ENCODE measurements at places on chromosomes 1 and 21.

DNA sequence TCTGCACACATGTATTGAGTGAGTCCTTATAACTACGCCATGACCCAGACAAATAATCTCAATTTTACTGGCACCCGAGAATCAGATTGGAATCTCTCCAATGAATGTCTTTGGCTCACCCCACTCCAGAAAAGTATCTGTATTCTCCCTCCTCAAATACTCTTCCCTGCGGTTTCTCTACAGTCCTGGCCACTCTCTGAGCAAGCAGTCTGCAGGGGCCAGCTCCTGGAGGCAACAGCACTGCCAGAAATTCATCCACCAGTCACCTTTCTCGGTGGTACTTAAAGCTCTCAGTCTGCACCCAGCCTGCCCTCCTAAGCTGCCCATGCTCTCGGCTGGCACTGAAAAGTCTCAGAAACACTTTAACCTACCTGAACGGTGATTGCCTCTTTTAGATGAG is 16.1 kb upstream of the LYST start:
- no peak for DNase-seq

DNA sequence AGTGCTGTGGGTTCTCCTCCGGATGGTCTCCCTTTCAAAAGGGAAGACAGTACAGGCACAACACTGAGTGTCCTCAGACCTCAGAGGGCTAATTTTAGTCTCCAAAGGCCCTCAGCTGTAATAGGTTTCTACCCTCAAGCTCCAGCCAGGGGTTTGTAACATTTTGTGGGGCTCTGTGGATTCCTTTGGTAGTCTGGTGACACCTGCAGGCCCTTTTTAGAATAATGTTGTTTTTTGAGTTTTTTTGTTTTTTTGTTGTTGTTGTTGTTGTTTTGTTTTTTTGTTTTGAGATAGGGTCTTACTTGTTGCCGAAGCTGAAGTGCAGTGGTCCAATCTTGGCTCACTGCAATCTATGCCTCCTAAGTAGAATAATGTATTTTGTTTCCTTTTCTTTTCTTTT is 15.0 kb upstream of the TMEM201 start:
- DNase-seq: no peak

GRCh38 chr1:79839882-79840281 is 833.4 kb upstream of the ADGRL4 start:
- DNase-seq: no peak

DNA sequence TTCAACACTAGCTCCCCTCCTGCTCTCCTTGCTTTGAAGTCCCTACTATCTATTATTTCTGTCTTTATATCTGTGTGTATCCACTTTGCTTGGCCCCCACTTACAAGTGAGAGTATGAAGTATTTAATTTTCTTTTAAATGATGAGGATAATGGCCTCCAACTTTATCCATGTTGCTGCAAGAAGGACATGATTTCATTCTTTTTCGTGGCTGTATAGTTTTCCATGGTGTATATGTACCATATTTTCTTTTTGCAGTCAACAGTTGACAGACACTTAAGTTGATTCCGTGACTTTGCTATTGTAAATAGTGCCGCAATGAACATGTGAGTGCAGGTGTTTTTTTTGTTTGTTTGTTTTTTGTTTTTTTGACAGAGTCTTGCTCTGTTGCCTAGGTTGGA is 365.6 kb downstream of the ZP4 start:
- no peak for DNase-seq

DNA sequence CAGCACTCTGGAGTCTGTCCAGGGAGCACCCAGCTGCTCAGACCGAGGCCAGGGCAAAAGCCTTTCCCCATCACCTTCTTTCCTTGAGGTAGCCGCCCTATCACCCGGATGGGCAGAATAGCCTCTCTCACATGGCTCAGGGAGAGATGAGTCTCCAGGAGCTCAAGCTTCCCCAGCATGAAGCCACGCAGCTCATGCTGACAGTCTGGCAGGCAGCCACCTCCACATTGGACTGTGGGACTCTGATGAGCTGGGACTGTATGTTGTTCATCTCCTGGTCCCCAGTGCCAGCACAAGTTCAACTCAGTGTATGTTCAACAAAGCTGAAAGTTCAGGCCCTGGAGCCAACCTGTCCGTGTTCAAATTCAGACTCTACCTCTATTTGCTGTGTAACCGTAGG is 75.2 kb upstream of the ZC3H12A start:
- no peak for DNase-seq

GRCh38 chr1:67947114-67947513 is 103.3 kb downstream of the DIRAS3 start:
- DNase-seq: no peak

- no peak for DNase-seq
Measured at GRCh38 chr1:220342853-220343252, 70.6 kb upstream of the RAB3GAP2 start.

DNA sequence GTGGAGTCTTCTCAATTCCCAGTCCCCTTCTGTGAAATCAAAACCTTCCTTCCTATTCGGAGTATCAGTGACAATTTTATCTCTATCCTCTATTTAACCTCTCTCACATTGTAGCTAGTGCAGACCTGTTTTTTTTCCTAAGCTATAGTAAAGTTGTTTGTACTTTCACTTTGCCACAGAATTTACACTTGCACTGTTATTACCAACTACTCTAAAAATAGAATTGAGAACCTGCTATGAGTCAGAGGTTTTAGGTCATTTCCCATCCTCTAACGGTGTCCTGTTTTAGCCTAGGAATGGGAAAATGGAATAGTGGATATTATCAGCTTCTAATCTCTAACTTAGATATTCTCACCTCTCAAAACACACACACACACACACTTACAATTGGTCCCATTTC is 862.7 kb downstream of the NCAM2 start:
- DNase-seq: no peak

DNA sequence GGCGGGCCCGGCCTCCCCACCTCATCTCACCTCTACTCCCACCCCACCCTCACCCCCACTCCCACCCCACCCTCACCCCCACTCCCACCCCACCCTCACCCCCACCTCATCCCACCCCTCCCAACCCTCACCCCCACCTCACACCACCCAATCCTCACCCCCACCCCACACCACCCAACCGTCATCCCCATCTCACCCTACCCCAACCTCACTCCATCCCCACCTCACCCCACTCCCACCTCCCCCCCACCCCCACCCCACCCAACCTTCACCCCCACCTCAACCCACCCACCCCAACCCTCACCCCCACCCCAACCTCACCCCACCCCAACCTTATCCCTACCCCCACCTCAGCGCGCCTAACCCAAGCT is 13.4 kb downstream of the A3GALT2 start:
- DNase-seq: no peak

DNA sequence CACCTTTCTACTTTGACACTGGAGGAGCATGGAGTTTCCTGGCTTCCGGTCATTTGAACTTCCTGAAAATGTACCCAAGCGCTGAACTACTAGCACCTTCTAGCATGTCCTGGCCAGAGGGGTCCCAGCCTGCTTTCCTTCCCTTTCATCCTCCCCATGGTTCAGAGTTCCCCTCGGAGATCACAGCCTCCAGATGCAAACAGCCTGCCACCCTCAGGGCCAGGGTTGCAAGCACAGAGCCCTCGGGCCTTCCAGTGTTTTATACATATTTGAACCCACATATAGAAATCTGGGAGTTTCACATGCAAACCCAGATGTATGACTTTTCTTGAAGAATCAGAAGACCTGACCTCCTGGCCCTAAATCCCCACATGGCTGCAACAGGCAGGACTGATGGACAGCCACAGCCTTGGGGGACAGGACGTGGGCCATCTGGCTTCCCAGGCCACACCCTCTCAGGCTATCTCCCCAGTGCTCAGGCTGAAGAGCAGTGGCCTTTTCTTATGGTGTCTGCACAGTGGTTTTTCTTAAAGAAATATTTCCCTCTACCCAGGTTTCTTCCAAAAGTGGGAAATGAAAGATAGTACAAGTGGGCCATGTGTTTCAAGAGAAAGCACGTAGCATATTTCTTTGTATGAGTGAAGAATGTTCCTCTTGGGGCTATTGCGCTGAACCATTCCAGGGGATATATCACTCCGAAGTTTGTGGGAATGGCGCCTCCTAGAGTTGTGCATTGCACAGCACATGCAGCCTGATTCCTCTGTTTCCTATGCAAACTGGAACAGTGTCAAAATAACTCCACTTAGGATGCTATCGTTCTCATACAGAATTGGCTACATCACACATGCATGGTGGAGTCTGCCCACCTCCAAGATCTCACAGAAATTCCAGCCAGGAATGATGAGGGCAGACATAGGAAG is 232.0 kb upstream of the VAMP3 start:
- no peak for DNase-seq

GRCh38 chr1:108057541-108057940 is 92.6 kb upstream of the VAV3 start:
- DNase-seq: no peak

DNA sequence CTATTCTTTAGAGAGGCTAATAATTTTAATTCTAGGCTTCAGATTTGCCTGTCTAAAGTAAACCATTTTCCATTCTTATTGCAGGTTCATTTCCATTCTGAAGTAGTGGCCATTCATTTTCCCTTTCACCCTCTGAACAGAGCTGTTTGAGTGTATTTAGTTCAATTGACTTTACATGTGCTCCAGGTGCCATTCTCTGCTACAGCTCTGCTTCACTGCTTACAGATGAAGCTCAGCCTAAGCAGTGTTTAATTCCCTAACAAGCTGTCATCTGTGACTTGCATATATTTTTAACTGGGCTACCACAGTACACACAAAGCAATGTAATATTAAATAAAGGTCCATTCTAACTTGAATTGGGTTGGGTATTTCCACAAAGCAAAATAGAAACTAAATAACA is 1031.6 kb downstream of the KCNT2 start:
- no peak for DNase-seq

GRCh38 chr1:40986328-40986783 is 6.9 kb downstream of the CTPS1 start:
- no peak for DNase-seq

DNA sequence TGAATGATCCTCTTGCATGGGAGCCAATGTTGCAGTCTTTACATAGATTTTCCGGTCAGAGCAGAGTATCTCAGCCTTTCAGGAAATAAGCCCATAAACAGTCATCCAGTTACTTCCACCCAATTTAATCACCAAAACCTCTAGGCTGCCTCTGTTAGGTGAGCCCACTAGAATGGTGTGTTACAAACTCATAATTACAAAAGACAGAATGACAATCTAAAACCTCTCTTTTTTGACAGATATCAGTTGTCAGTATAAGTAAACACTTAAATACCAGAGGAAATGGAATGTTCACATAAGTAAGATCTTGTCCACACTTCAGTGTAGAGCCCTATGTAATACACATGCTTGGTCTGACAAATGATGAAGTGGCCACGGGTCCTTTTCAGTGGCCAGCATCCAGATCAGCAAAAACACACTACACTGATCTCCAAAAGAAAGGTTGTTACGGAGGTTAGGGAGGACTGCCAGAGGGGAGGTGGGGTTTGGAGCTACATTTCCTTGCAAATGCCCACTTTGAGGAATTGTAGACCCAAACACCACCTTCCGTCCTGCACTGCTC is 71.3 kb upstream of the FBXO28 start:
- no peak for DNase-seq

- DNase-seq: no peak
Measured at GRCh38 chr1:13583966-13584791, 547 bp downstream of the PDPN start.

GRCh38 chr1:153262070-153262366 is 2.5 kb downstream of the LORICRIN start:
- no peak for DNase-seq

GRCh38 chr1:206808615-206809014 is 36.3 kb upstream of the IL10 start:
- DNase-seq: no peak

- DNase-seq: no peak
Measured at GRCh38 chr1:75613916-75614315, 3.0 kb upstream of the SLC44A5 start.

- no peak for DNase-seq
Measured at GRCh38 chr1:240149484-240150094, 57.9 kb downstream of the FMN2 start.

DNA sequence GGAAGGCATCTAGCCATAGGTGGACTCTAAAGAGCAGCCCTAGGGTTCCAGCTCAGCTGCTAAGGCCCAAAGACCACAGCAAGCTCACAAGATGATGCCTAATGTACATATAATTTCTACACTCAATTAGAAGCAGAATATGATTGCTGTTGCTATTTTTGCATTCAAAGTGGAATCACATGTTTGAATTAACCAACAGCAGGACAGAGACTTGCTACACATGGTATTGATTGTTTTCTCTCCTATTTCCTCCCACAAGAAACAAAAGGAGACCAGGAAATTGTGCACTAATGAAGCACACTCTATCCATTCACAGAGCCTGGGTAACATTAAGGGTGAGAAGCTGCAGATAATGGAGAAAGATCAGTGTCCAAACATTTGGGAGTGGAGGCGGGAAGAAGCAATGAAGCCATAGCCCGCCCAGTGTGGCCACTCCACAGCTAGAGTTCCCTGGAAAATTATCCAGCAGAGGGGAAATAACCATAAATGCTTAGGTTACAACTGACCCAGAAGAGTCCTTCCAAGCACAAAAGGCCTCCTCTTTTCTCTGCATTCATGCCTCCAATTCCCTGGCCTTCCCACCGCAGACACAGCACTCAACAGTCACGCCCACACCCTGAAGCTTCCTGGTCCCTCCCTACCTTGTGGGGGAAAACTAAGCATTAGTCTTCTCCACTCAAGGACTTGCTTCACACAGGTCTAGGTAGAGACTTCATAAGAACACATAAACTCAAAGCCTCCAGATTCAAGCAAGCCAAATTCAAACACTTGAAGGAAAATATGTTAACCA is 7.5 kb downstream of the CNN3 start:
- no peak for DNase-seq

GRCh38 chr21:41931041-41931451 is 22.8 kb downstream of the C2CD2 start:
- no peak for DNase-seq

DNA sequence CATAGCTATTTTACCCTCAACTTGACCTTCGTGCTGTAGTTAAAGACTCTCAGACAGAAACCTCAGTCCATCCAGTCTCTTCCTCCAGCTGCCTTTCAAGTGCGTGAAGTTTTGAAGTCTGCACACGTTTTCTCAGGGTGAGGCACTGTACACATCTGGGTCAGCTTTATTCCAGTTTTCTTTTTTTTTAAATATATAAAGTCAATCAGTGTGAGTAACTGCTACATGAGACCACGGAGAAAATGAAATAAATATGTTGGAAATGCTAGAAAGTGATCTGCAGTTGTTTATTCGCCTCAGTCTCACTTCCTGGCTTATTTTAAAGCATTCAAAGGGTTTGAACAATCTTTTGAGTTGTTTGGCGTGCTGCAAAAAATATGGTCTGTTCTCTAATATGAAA is 135.7 kb downstream of the ROR1 start:
- no peak for DNase-seq

- no peak for DNase-seq
Measured at GRCh38 chr1:220300442-220301121, 28.3 kb upstream of the RAB3GAP2 start.

DNA sequence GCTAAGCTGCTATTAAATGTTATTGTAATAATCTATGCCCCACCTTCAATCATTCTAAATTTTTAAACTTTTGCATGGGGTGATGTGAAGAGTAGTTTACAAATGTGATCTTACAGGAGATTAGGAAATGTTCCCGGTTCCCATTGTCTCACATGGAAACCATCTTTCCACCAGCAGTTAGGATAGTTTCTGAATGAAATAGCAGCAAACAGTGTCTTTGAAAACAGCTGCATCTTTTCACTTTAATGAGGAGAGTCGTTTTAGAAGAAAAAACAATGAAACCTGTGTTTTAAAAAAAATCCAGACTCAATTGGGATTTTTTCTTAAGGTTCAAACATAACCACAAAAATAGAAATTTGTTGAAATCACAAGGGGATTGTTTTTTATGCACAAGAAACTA is 134.2 kb downstream of the TLR5 start:
- no peak for DNase-seq
